ENCODE measurements at places on chromosomes 4 and X.

GRCh38 chr4:152935143-152935542, 980 bp upstream of the FHDC1 start:
- no peak for DNase-seq

DNA sequence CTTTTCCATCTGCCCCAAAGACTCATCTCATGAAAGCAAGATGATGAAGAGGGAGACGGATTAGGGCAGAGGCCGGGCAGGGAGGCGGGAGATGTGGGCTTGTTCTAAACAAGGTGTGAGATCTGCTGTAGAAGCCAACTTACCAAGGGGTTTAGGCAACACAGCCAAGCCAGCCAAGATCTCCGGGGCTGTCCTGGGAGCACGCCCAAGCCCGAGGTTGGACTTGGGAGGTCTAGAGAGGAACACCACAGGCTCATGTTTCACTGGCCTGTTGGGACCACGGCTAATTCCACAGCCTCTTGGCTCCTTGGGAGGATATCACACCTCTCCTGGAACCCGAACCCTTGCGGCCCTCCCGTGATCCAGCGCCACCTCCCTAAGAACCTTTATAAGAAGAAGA, 171.4 kb downstream of the CRLF2 start:
- DNase-seq, result no peak

DNA sequence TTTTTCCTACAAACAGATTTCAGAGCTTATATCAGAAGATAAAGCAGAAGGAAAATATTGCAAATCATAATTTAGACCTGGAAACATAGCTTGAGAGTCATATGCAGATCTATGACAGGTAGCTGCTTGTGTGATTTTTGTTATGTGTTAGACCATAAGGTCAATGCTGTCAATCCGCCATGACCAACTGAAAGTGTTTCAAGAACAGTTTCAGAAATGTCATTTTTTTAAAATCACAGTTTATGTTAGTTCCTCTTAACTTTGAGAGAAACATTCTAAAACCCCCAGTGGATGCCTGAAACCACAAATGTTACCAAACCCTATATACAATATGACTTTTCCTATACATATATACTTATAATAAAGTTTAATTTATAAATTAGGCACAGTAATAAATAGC, 391.3 kb upstream of the FAM241A start:
- DNase-seq, result no peak

DNA sequence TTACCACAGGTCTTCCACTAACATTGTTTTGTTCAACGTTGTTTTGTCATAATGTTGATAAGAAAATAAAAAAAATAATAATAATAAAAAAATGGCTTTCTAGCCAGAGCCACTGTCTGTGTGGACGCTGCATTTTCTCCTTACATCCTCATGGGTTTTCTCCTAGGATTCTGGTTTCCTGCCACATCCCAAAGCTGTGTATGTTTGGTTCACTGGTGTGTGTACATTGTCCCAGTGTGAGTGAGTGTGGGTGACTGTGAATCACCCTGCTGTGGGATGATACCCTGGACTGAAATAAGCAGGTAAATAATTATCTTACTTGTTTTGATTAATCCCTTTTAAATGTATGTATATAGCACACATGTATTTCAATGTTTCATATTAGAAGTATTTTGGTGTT, 2154.4 kb upstream of the AGA start:
- no peak for DNase-seq

DNA sequence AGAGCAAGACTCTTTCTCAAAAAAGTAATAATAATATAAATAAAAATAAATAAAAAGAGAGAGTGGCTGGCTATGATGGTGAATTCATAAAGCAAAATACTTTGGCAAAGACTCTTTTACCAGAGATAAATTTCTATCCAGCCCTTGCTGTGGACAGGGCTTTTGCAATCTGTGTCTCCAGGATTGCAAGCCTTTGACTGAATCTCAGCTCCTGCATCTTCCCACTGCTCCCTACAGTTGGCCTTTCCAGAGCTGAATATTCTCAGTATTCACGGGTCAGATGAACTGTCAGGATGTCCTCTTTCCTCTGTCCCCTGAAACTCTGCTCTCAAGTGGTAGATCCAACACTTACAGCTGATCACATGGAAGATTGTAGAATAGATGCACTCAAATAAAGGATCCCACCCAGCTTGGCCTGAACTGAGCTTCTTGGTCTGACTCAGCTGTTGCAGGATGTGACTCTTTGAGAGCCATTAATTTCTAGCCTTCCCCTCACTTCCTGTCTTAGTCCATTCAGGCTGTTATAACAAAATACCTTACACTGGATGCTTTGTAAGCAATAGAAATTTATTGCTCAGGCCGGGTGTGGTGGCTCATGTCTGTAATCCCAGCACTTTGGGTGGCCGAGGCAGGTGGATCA, 123.4 kb upstream of the GUCY1A1 start:
- DNase-seq, result no peak
